ENCODE measurements at places on chromosomes 11 and 22. TPM values are rescaled to one million over a fixed set of nuclear protein-coding genes. Genes with fewer than 3 reads are reported as not detected.

DNA sequence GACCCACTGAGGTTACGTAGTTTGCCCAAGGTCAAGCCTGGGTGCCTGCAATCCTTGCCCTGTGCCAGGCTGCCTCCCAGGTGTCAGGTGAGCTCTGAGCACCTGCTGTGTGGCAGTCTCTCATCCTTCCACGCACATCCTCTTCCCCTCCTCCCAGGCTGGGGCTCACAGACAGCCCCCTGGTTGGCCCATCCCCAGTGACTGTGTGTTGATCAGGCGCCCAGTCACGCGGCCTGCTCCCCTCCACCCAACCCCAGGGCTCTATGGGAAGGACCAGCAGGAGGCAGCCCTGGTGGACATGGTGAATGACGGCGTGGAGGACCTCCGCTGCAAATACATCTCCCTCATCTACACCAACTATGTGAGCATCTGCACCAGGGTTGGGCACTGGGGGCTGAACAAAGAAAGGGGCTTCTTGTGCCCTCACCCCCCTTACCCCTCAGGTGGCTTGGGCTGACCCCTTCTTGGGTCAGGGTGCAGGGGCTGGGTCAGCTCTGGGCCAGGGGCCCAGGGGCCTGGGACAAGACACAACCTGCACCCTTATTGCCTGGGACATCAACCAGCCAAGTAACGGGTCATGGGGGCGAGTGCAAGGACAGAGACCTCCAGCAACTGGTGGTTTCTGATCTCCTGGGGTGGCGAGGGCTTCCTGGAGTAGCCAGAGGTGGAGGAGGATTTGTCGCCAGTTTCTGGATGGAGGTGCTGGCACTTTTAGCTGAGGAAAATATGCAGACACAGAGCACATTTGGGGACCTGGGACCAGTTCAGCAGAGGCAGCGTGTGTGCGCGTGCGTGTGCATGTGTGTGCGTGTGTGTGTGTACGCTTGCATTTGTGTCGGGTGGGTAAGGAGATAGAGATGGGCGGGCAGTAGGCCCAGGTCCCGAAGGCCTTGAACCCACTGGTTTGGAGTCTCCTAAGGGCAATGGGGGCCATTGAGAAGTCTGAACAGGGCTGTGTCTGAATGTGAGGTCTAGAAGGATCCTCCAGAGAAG, 1.6 kb downstream of the GSTP1 start:
- DNase-seq: no peak

TPBGL gene
- 0.09 TPM for total RNA-seq

- no peak for DNase-seq
These were observed 49.0 kb downstream of the C2CD3 start for GRCh38 chr11:74121804-74122203.

DNA sequence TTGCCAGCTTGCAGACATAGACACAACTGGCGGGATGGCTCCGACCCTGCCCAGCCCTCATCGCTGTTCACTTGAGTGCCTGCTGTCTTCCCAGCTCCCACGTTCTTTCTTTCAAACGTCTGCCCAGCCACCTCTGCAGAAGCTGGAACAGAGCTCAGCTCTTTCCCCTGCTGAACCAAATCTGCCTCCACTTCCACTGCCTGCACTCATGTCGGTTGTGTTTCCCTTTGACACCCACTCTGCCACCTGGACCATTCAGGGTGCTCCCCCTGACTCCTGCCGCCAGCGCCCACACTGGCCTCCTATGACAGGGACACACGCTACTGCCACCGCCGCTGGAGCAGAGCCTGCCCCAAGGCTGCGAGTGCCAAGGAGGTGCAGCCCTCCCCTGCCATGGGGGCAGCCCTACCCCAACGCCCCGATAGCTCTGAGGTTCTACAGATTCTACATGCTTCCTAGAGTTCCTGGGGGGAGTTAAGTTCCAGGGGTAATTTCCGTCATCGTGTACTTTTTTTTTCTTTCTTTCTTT, 37.9 kb downstream of the TST start:
- no peak for DNase-seq

UBE4A gene
- total RNA-seq: 46.6 TPM

GRCh38 chr11:95283650-95284049, 52.6 kb upstream of the SESN3 start:
- DNase-seq: no peak

DNA sequence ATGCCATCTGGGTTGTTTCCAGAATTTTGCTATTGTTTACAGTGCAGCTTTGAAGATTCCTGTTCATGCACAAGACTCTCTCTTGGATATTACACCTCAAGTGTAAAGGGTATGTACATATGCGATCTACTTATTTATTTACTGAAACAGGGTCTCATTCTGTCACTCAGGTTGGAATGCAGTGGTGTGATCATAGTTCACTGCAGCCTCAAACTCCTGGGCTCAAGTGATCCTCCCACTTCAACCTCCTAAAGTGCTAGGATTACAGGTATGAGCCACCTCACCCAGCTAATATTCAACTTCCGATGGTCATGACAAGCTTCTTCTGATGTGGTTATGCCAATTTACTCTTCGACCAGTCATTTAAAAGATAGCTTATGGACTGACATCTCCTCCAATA, 158.1 kb upstream of the PITPNB start:
- no peak for DNase-seq

DNA sequence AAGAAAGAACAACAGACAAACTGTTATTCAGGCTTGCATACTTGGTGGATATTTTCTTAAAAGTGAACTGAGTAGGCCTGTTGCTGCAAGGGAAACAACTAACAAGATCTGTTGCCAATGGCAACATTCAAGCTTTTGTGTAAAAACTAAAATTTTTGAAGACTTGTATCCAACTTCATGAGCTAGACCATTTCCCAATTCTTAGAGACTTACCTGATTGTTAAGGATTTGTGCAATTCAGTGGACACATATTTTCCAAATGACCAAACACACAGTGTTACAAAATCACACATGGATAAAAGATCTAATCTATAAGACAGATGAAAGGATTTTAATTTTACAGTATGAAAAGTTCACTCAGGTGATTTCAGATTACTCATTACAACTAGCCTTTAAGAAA, 564.1 kb downstream of the CNTN5 start:
- DNase-seq: no peak

DNA sequence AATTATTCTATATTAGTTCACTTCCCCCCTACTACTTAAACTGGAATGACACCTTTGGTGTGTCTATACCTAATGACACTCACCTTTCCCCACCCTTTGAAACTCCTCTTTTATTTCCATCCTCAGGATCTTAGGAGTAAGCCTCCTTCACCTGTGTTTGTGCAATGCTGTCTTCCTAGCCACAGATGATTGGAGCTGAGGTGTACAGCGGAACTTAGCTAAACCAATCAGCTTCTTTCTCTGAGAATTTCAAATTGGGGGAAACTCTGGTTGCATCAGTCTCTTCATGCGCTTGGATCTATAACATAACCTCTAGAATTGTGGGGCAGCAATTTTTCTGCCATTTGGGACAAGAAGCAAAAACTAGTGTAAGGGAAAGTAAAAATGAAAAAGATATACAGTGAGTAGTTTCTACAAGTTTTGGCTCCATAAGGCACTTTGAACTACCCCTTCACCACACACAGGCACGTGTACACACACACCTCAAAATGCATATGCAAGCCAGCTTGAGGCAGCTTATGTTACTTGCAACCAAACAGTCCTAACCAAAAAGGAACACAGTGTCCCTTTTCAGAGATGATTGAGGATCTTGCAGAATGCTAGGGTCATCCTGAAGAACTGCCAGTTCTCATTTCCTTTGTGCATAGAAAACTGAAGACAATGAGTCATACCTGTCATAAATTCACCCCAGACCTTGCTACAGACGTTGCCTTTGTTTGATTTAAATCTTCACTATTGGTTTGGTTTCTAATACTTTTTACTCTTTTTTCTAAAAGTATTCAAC, 36.0 kb upstream of the LDLRAD3 start:
- DNase-seq: no peak

GRCh38 chr22:20884454-20884853, 25.6 kb downstream of the SNAP29 start:
- DNase-seq: no peak

DNA sequence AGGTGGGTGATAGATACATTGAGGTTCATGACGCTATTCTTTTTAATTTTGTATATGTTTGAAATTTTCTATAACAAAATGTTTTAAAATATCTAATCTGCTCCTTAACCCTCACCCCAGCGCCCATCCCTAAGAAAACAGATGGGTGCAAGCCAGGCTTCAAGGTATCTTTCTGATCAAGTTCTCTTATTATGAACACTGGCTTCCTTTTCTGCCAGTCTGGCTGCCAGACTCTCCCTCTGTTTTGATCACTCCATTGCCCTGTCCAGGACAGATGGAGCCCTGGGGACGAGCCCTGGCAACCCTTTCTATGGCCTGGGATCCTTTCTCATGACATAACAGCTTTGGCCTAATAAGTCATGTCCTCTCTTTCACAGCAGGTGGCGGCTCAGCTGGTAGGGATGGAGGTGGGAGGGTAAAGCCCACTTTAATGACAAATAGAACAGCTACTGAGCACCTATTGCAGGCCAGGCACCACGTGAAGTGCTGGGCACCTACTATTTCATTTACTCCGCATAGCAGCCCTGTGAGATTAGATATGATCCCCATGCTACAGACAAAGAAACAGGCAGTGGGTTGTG, 38.4 kb downstream of the DRD2 start:
- DNase-seq: no peak

- DNase-seq: no peak
These were observed 233.5 kb downstream of the DSCAML1 start for GRCh38 chr11:117563556-117563955.

- DNase-seq: no peak
These were observed 167.0 kb upstream of the RASSF10 start for GRCh38 chr11:12841946-12842630.

- DNase-seq: no peak
These were observed 11.7 kb upstream of the MRPL23 start for GRCh38 chr11:1935156-1936071.

ANKK1 gene
- total RNA-seq: not detected

DNA sequence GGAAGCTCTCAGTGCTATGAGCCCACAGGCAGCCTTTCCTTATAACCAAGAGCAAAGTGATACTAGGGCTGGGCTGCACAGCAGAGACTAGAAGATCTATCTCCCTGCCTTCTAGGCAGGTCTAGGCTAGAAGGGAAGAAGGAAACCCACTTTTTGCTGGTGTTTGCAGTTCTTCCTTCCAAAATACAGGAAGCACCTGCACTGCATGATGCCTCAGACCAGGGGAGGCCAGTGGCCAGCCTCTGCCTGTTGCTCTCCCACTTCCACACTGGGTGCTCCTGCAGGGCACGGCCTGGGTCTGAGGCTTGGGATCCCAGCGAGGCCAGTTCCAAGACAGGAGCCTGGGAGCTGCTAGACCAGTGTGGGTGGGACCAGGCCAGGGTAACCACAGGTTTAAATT, 6.0 kb upstream of the UCP3 start:
- no peak for DNase-seq

OR5P2 gene
- not detected for total RNA-seq

MS4A6A gene
- 3.3 TPM for total RNA-seq

DNA sequence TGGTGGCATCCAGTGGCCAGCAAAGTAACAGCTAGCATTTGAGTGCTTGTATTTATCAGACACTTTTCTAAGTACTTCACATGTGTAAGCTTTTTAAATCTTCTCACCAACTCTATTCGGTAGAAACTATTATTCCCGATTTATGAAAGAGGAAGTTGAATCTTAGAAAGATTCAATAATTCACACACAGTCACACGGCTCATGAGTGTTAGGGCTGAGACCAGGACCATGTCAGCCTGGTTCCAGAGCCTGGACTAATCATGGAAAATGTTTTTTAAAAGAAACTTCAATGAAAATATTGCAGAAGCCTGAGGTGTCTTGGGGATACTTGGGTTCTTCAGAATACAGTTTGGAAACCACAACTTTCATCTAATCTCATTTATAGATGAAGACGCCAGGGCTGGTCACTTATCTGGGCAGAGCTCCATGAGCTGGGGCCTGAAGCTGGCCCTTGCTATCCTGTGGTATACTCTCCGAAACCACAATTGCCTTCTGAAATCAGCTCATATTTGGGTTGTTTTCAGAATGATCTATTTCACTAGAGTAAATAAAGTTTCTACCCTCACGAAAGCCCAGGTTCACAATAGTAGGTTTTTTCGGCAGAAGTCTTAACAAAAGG, 4.3 kb upstream of the CRTAM start:
- DNase-seq: no peak

GRCh38 chr11:70650075-70650909, 252.0 kb downstream of the CTTN start:
- no peak for DNase-seq

OR52E8 gene
- total RNA-seq: not detected

DNA sequence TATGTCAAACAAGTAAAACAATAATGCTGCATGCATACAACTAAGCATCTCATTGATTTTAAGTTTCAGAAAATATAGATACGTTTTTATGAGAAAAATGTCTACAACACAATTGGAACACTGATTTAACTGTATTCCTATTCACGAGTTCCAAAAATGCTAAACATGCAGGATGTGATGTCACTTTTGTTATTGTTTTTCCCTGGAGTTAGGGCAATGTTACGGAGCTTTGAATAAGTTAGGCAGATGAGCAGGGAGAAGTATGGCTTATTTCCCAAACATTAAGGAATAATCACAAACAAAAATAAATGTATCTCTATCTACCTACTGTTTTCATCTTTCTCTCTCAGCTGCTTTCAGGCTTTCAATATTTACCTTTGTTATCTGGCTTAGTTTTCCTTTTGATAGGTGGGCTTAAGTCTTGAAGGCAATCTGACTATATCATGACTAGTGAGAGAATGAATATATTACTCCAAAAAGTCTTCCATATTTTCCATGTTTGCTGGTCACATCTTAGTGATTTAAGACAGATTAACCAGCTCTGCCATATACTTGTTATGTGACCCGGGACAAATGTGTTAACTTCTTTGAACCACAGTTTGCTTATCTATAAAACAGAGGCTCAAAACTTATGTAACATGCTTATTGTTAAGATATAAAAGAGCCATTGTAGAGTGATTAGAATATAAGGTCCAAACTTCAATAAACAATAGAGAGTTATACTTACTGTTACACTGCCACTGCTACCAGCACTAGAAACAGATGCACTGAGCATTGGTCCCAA, 854.4 kb upstream of the CCDC90B start:
- DNase-seq: no peak

BDNF gene
- total RNA-seq: 1.5 TPM

DNA sequence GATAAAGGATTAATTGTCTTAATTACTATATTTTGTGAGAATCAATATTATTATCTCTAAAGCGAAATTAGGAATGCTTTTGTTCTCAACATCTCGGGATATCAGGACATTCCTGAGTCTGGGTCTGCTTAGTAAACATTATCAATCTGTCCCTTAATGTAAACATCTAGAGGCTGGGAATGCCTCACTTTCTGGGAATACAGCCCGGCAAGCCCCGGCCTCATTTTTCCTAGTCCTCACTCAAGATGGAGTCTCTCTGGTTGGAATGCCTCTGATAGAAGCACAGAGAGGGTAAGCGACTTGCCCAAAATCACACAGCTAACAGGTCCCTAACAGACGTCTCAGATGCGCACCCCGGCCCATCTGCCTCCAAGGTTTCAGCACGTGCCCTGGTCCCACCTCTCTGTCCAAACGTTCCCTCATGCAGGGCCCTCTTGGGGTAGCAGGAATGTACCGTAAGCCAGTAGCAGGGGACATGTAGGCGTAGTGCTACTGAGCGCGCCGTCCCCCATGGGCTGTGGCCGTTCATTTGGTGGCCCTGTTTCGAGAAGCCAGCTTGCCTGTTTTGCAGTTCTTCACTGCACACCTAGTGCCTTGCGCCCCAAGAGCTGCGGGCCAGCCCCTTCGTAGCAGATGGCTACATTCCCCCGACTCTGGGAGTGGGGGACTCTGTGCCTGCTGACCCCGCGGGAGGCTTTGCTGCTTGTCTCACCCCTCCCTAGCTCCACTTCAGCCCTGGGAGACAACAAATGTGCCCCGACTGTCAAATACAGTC, 62.2 kb upstream of the FADD start:
- no peak for DNase-seq

GRCh38 chr11:80838153-80838552, 1397.3 kb upstream of the TENM4 start:
- DNase-seq: no peak
